Renal cortex interstitium (tissue), 15 donors: ENCODE measurements at places on chromosomes 2 and 18.

- no peak for DNase-seq
These were observed 452.1 kb downstream of the TMX3 start for GRCh38 chr18:68262690-68263294.

DNA sequence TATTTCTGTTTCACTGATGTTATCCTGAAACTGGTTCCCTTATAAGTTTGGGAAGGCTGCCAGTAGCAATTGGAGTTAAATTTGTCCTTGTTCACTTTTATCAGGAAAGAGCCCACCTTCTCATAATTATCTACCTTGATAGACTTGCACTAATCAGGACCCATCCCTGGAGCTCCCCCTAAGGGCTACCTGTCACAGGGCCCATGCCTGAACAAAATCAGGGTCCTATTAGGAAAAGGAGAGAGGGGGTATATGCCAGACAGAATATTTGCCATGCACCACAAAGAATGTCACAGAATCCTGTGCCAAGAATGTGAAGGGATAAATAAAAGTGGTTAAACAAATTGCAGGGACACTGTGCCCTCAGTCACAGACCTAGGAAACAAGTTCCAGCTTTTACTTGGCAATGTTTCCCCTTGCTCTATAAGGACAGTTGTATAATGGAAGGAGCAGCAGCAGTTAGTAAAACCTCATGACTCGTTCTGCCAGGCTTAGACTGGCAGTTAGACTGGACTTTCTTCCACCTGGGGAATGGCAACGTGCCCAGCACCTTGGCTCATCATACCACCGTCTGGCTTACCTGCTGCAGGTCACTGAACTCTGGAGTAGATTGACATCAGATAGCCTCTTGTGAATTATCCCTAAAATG, 32.3 kb upstream of the VWC2L start:
- no peak for DNase-seq

DNA sequence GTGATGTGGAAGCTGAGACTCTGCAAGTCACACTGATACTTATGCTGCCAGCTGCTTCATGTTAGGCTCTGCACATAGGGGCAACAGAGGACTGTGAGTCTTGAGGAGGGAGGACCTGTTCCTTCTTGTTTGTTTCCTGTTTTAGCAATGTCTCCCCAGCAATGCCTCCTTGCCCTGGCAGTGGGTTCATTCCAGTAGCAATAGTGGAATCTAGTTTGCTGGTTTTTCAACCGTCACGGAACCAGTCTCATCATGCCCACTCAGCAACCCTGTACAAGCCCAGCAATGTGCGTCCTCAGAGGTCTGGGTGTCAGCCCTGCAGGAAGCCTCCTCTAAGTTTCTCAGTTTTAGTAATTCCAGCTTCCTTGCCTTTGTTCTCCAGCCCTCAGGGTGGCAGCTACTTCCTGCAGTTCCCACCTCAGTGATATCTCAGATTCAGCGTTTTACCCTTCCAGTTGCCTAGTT, 20.5 kb upstream of the ITGB6 start:
- no peak for DNase-seq

DNA sequence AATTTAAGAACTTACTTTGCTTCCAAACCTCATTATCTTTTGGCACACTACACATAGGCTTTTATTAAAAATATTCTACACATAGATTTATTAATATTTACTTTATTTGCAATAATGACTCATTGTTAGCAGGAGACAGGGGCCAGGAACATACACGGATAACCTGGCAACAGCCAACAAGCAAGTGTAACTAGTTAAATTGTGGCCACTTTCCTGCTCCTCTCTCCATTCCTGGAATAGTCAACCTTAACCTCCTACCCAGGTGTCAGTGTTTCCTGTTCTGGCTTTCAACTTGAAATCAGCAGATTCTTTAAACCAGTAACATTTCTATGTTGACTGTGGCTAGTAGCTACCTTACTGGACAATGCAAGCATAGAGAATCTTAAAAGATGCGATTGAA, 26.5 kb downstream of the ACVR1 start:
- DNase-seq: no peak

DNA sequence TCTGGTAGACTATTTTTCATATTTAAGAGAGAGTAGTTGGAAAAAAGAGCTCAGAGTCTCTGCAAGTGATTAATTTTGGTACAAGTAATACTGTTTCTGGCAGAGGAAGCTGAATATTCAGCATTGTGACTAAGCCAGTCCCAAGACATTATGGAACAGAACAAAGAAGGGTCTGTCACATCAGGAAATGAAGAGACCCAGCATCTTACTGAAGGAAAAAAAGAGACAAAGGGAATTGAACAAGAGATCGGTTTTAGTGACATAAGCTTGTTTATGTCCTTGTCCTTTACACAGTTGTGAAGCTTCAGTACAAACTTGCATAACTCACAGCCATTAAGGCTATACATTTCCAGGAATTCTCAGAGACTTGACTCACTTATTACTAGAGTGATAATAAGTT, 568.5 kb upstream of the SLC8A1 start:
- no peak for DNase-seq

- peak; percentile 24 for DNase-seq
These were observed 30.7 kb downstream of the FBXO15 start for GRCh38 chr18:74116633-74117554.

DNA sequence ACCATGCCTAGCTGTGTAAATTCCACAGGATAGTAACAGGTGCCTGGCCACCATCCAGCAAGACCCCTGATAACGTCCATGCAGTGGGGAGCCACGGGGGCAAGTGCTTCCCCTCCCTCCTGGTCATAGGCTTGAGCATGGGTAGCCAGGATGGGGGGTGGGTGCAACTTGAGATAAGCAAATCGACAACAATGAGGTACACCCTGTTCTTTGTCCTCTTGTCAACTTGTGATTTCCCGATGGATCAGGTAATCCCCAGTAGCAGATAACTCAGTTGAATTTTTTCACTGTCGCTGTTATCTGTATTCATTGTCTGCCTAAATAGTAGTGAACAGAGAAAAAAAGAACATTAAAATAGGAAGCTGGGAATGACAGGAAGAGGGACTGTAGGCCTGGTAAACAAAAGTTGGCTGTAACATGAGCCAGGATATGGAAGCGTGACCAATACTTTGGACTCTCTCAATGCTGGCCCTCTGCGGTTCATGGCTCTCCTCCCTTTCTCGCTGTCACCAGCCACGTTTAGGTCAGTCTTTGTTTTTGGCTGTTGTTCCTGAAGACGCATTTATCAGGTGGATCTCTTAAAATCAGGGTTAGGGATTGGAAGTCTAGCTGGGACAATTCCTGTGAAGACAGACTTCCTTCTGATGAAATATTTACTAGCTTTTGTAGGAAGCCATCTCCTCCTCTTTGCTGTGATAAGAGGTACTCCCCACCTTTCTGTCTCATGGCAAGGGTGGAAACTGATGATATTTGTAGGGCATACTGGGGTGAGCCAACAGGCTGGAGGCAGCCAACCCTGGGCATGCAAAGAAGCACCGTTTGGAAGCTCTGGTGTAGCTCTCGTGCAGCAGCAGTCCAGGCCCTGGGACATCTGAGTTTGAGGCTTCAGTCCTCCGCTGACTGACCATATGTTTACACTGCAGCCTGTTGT, 42.4 kb downstream of the TCF7L1 start:
- no peak for DNase-seq

DNA sequence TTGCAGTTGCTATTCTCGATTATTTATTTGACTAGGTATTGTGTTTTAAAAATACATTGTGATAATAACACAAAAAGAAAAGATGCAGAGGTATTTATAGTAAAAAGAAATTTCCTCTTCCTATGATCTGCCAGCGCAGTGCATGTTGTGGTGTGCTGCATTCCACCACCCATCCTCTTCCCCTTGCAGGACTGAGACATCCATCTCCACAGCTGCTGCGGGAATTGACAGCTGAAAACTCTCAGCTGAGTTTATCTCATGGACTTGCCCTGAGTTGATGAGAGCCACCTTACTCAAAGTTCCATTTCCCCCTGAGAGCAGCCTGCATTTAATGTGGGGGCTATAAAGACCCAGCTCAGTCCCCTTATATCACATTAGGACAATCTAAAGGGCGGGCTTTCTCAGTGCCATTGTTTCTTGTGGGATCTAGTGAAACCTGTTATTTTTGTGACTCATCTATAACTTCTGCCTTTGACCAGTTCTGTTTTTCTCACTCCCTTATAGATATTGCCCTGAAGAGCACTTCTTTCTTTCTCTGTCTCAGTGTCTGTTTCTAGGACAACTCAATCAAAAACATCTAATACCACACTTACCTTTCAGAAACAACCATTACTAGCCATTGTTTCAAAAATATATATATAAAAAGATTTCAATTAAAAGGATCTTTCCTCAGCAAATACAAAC, 698.5 kb downstream of the NR4A2 start:
- DNase-seq: no peak

GRCh38 chr2:129247751-129248150, 731.7 kb upstream of the RAB6C start:
- DNase-seq: no peak

GRCh38 chr2:86477349-86477748, 36.2 kb downstream of the KDM3A start:
- no peak for DNase-seq

GRCh38 chr2:231039821-231040364, 2.6 kb downstream of the C2orf72 start:
- no peak for DNase-seq

- no peak for DNase-seq
These were observed 251.0 kb downstream of the NDUFA10 start for GRCh38 chr2:239774142-239774462.

DNA sequence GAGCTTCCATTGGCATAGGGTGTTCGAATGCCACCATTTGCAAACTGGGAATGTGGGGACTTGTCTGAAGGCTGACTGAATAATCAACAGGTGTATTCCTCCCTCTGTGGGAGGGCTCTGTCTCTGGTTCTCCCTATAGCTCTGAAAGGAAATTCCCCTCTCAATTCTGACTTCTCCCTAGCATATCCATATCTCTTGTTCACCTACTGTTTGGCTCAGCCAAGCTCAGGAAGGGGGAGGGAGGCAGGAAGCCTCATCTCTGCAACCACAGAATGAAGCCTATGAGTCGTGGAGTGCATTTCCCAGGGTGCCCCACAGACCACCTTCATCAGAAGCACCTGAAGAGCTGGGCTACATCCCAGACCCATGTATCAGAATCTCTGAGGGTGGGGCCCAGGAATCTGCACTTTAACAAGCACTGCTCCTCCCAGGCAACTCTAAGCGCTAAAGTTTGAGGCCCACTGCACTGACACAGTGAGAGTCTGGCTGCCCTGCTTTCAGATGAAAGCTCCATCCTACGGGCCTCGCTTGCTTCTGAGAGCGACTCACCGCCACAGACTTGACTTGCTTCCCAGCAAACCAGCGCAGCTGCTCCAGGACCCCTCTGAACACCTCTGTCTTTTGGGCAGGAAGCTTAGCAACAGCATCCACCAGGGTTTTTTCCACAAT, 32.0 kb downstream of the XDH start:
- no peak for DNase-seq

- no peak for DNase-seq
These were observed 188.7 kb downstream of the DPP10 start for GRCh38 chr2:114631146-114631545.

- no peak for DNase-seq
These were observed 894 bp downstream of the SMAD7 start for GRCh38 chr18:48949606-48950535.

DNA sequence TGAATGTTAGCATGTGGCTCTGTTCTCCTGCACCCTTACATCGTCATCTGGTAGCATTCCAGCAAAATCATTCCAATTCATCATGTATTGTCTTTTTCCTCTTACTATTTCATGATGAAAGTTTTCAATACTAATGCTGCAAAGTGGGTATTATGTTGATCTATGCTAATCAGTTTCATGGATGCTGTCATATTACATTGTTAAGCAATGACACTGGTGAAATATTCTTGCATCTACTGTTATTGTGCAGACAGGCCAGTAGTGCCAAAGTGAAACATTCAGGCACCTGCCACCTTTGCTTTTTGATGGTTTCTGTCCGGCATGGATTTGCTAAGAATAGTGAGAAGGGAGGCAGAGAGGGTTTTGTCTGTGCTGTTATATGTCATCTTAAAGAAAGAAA, 76.1 kb upstream of the SMIM21 start:
- DNase-seq: no peak

DNA sequence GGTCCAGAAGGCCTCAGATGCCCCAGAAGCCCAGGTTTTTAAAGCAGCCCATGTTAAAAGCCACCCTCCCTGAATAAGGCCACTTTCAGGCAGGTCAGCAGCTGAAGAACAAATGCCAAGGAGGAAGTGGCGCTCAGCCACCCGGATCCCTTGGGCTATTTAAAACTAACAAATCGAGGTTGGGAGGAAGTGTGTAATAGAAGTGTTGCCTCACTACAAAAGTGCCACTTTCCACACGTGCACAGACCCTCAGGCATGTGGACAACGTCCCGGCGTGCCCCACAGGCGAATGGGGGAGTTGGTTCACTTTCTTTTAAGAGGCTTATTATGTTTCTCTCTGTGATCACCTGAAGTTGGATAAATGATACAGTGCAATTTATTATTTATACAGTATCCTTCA, 173.8 kb upstream of the SALL3 start:
- no peak for DNase-seq

- DNase-seq: no peak
These were observed 86.7 kb downstream of the BCL2 start for GRCh38 chr18:63232826-63233225.

DNA sequence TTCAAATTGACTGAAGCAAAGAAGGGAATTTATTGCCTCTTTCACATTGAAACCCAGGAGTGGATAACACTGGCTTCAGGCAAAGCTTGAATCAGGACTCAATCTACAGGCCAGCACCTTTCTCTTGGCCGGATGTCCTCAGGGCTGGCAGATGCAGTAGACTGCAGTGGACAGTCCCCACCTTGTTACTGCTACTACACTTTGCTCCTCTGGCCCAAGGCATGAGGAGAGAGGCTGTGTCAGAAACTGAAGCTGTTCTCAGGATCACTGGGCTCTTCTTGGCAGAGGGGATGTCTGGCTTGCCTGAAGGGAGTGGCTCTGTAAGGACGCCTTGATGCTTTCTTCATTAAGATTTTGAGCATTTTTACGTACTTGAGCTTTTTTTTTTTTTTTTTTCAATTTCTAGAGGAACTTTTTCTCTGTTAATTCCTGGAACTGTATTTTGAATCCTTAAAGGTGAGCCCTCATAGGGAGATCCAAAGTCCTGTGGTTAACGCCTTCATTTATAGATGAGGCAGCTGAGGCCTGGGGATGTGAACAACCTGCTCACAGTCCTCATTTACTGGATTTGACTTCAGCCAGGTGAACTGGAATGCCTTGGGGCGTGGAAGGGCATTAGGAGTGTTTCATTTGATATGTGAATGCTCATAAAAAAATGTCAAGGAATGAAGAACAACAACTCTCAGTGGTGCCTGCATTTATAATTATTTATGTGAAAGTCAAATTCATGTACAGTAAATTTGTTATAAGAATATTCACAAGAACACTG, 36.6 kb downstream of the CASP10 start:
- DNase-seq: no peak
